ENCODE measurements at places on chromosomes 6 and 20.

DNA sequence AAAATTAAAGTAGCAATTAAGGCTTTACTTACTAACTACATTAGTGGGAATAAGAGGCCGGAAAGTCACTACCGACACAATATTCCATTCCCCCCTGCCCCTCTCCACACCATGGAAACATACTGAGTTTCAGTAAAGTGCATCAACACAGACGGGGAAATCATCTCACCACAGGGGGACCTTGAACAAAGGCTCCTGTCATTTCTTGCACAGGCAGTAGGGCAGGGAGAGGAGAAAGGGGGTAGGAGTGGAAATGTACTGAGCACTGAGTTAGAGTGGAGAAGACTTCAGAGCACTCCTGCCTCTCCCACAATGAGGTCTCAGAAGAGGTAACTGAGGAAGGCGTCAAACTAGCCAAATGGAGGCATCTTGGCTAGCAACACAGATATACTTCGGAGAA, 1426.9 kb upstream of the EYS start:
- DNase-seq = no peak

GRCh38 chr6:144575327-144575726, 290.2 kb downstream of the UTRN start:
- no peak for DNase-seq

- no peak for DNase-seq
Measured at GRCh38 chr6:34485321-34486060, 19.6 kb downstream of the PACSIN1 start.

DNA sequence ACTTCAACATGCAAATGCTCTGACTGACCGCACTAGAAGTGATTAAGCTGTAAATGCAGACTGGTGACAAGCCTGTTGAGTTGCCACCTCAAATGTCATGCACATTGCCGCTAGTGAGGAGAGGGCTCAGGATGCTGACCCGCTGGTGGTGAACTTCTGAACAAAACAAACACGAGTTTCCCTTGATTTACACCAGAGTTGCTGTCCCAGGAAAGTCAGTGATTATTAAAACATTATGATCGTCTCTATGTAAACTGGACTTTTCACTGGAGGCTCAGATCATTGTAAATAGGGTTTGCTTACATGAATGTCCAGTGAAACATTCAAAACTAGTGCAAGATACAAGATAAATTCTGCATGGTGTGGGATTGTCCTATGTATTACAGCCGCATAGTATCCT, 420.1 kb downstream of the PREX1 start:
- DNase-seq = no peak

DNA sequence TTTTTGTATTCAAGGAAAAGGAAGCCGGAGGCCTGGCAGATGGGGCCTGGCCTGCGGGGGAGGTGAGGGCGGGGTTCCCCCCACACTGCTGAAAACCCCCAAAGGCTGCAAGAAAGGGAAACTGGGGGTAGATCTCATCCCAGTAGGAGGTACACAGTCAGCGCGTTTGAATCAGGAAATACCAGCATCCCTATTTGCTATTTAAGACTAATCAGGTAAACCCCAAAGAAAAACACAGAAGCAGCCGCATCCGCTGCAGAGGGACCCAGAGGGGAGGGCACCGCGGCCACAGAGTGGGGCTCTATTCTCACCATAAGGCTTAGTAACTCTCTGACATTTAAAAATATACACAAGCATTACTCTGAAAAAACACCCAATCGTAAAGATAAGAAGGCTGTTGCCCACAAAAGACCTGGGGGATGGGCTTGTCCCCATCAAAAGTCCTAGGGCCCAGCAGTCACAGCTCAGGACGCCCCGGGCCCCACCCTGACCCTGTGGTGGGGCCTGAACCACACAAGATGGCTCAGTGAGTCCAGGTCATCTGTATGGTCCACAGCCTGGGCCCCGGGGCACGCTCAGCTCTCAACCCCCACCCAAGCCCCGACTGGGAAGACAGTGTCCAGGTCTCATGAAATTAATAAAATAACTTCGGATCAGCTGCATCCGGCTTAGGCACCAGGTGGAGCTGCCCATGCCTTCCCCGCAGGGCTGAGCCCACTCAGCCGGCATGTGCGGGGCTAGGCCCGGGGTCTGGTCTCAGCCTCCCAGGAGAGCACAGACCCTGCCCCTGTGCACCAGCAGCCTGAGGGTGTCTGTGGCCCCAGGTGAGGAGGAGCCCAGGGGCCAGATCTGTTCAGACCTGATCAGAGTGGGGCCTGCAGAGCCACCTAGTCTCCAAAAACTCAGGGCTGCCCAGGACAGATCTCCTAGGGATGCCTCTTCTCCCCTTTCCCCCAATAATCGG, 31.0 kb downstream of the KCNQ2 start:
- no peak for DNase-seq

GRCh38 chr20:36364506-36364905, 58.4 kb downstream of the DLGAP4 start:
- no peak for DNase-seq

GRCh38 chr20:15146948-15147347, 809.5 kb upstream of the FLRT3 start:
- no peak for DNase-seq

DNA sequence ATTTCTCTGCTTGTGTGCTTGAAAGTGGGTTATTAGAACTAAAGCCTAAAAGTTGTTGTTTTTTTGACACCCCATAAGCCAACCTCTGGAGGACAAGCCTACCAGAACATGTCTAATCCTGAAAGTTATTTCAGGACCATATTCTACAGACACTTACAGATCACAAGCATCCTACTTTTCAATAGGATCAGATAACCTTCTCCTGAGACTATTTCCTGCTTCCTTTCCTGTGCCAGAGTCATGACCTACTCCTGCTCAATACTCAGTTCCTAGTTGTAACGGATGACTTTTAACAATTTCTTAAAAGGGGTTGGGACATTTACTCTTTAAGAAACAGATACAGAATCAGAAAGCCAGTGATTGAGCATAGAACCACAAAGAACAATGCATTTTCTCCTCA, 5.3 kb upstream of the FILIP1 start:
- no peak for DNase-seq

- DNase-seq = no peak
Measured at GRCh38 chr20:13094976-13095375, 86.2 kb downstream of the SPTLC3 start.

DNA sequence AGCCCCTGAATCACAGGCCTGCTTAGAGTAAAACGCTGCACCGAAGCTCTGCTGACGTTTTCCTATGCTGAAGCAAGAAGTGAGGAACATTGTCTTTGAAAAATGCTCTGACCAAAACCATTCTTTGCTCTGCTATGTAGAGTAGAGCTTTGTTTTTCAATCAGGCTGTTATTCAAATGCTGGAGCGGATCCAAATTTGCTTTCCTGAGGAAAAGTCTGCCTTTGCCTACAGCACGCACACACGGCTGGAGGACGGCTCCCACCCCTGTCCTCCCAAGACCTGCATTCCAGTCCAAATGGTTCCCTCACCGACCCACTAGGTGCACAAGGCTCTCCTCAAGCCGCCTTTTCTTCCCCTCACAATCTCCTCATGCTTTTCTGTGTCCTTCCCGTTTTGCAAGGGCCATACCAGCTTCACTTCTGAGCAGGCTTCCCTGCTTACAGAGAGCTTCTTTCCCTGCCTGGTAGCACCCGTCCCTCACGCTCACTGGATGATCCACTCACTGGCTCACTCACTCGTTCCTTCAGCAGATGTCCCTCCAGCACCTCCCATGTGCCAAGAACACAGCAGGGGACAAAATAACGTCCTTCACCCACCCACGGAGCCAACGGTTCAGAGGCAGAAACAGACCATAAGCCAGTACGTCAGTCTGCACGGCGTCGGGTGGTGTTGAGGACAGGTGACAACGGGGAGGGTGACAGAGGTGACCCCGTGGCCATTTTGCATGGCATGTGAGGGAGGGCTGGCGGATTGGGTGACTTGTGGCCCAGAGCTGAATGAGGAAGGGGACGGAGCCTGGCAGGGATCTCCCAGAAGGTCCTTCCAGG, 137.9 kb upstream of the NEDD9 start:
- no peak for DNase-seq

GRCh38 chr20:61601361-61601760, 349.3 kb downstream of the CDH4 start:
- DNase-seq = no peak

- DNase-seq = no peak
Measured at GRCh38 chr6:16404456-16404855, 166.1 kb downstream of the GMPR start.

DNA sequence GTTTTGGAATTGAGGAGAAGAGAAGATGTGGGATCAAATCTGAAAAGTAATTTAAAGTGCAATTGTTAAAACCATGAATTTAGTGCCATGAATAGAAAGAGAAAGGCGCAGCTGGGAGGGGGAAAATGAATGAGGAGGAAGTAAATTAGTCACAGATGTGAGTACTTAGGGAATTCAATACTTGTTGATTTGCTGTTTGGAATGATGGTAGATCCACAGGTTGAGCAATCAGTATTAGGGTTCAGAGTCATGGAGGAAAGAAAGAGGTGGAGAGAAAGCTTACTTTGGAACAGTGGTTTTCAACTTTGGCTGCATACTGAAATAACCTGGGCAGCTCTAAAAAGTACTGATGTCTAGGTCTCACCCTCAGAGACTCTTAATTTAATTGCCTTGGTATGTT, 229.7 kb upstream of the ASCC3 start:
- DNase-seq = no peak

GRCh38 chr20:19936466-19937200, 80.5 kb upstream of the NAA20 start:
- DNase-seq = no peak

- no peak for DNase-seq
Measured at GRCh38 chr6:11392778-11393507, 144.6 kb upstream of the TMEM170B start.

- no peak for DNase-seq
Measured at GRCh38 chr6:9504191-9504590, 910.7 kb downstream of the TFAP2A start.

DNA sequence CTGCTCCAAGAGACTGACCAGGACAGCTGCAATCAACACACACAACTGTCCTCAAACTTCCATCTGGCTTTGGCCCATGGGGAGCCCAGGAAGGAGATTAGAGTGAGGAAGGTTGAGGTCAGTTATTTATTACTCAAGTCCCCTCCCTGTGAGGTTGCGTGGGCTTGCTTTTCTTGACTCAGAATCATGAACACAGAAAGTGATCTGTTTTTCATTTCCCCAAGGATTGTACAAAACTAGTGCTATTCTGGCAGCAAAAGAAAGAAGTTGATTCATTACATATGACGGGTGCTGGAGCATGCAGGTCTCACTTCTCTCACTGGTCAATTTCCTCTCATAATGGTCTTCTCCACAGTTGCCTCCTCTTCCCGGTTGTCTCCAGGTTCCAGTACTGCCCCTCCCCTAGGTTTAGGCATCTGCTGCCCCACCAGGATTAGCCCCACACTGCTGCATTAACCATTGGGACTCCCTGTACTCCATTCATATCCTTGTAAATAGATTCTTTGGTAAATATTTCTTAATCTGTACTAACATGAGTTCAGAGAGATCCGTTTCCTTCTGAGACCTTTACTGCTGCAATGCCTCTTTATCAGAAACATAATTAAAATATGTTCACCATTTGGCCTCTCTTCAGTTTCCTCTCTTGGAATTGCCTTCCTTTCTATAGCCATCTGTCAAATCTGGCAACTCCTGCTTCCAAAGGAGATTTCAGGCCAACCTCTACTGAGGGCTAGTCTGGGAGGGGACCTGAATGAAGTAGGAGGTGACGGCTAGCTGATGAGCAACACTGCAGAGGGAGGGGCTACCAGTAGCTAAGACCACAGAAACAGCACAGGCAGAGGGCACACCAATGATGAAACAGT, 888.8 kb downstream of the QKI start:
- no peak for DNase-seq

DNA sequence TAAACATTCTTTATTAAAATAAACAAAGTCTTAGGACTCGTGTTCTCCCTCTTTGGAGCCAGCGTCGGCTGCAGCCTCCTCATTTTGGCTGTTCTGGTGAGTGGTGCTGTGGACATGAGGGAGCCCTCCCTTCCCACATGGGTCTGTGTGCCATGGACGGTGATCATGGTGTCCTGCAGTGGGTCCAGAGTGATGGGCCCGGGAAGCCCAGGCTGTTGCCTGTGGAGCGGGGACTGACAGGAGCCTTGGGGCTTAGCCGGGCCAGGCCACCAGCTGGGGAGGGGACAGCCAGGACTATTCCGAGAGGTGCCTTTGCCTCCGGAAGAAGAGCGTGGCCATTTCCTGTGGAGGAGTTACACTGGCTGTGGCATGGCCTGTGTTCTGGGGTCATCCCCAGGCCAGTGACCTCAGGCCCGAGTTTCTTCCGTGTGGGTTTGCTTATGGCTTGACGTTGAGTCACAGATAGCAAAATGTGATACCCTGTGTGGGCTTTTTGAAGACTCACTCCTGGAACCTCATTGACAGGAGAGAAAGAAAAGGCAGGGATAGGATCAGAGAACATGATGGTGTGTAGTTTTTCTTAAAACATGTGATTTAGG, 153.4 kb downstream of the DTNBP1 start:
- no peak for DNase-seq

DNA sequence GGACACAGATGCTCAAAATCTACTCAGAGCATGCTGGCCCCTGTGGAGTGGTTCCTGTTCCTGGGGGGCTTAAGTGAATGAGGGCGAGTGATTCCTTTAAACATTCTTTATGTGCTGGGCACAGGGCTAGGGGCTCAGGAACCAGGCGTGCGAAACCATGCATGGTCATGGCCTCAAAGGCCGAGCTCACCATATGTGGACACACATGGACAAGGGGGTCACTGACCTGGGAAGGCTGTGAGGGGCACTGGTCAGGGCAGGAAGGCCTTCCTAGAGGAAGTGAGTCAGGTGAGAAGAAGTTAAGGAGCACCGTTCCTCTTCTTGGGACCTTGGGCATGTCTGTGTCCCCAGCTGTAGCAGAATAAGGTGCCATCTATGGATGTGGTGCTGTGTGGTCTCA, 74.6 kb upstream of the BHLHE23 start:
- no peak for DNase-seq

- peak; percentile 64 for DNase-seq
Measured at GRCh38 chr6:15735567-15736265, 72.9 kb upstream of the DTNBP1 start.

DNA sequence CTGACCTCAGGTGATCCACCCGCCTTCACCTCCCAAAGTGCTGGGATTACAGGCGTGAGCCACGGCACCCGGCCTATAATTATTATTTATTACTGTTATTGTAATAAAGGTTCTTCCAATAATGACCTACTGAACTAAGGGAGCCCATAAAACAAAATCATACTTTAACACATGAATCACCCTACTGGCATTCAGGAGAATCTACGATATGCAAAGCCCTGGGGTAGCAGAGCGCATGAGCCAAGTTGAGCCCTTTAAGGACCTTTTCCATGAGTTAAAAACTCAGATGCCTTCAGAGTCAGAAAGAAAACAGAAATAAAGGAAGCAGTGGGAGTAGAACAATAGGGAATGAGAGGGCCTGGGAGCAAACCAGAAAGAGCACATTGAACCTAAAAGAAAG, 41.5 kb downstream of the SNRPB start:
- DNase-seq = no peak
